Stimulated activated CD4-positive, alpha-beta T cell treated with anti-CD3 and anti-CD28 coated beads, Interleukin-2, amount 100 ng/mL, for 4 hours (primary cell): ENCODE measurements at places on chromosomes 5 and 9.

DNA sequence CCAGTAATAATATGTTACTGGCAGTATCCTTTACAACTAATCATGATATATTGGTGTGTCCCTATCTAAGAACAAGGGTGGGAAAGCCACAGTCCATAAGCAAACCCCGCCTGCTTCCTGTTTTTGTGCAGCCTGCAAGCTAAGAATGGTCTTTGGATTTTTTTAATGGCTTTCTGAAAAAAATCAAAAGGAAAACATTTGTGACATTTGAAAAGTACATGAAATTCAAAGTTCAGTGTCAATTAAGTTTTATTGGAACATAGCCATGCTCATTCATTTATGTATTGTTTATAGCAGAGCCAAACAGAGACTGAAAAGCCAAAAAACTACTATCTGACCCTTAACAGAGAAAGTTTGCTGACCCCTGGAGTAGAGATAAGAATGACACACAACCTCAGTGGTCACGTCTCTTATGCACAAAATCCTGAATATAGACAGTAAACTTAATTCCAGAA is 12.8 kb upstream of the TMEM245 start:
- no peak for DNase-seq

- DNase-seq, result no peak
These were observed 20.7 kb upstream of the C5orf47 start for GRCh38 chr5:173968154-173968797.

GRCh38 chr5:59661954-59662615 is 231.4 kb downstream of the PDE4D start:
- DNase-seq, result no peak

- no peak for DNase-seq
These were observed 51.5 kb upstream of the RNU6ATAC start for GRCh38 chr9:134215699-134216448.

DNA sequence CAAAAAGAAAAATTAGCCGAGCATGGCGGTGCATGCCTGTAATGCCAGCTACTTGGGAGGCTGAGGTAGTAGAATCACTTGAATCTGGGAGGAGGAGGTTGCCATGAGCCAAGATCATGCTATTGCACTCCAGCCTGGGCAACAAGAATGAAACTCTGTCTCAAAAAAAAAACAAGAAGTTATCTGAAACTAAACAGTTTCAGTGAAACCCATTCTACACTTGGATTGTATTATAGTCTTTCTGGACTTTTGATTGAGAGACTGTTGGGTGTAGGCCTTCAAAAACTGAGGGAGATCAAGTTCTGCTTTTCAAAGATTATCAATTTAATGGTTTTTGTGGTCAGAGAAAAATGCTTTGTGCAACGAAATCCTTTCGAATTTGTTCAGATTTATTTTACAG is 34.6 kb upstream of the SPINK5 start:
- no peak for DNase-seq

GRCh38 chr5:143525176-143525575 is 121.7 kb upstream of the NR3C1 start:
- DNase-seq, result no peak

DNA sequence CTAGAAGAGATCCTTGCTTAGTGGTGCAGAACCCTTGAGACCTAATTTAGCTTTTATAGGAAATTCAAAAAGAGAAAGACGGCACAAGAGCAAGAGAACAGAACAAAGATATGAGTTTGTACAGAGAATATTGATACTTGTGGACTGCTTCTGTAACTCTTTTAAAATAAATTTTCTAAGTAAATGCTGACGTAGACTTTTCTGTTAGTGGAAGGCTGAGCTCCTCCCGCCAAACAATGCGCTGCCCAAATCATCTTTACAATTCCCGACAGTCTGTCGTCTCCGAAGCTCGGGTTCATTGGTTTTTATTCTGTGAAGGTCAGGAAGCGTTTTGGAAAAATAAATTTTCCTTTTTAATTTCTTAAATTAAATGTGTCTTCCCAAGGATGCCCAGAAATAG is 22.3 kb downstream of the RORB start:
- no peak for DNase-seq

DNA sequence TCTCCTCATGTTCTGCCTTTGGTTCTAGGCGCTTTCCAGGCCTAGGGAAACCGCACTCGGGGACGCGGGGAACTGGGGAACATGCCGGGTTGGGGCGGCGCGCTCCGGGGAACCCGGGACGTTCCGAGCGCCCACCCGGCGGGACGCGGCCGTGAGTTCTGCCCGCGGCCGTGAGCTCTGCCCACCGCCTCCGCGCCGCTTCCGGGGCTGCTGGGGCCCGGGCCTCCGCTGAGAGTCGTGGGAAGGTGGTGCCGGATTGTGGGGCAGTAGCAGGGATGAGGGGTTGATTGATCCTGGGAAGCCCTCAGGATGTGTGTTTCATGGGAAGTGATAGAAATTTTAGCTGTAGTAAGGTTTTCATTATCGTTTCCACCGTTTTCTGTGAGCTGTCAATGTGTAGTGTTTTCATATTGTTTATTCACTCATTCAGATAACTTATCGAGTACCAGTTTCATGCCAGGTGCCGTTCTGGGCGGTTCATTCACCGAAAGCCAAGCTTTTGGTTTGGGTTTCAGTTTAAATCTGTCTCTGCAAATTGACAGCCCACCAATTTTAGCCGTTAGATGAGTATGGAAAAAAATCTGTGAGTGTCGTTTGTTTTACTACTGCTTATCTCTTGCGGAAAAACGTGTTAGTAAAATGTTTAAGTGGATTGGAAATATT is 657 bp downstream of the MTRR start:
- no peak for DNase-seq

- no peak for DNase-seq
These were observed 51.1 kb upstream of the LHFPL2 start for GRCh38 chr5:78699552-78700153.

DNA sequence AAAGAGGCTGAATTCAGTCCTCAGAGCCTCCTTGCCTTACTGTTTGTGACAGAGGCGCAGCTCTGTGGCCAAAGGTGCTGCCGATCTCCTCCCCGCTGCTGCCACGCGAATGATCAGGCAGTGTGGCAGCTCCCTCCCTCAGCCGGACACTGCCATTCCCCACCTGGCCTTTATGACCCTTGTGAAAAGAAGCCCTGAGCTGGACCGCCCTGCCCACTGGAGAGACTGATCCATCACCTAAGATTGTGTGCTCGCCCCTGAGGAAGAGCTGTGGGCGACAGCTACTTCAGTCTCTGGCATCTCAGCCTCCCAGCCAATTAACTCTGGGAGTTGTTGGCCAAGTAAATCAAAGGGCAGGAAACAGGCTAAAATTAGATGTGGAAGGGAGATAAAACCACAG is 90.9 kb downstream of the CARTPT start:
- DNase-seq, result no peak

DNA sequence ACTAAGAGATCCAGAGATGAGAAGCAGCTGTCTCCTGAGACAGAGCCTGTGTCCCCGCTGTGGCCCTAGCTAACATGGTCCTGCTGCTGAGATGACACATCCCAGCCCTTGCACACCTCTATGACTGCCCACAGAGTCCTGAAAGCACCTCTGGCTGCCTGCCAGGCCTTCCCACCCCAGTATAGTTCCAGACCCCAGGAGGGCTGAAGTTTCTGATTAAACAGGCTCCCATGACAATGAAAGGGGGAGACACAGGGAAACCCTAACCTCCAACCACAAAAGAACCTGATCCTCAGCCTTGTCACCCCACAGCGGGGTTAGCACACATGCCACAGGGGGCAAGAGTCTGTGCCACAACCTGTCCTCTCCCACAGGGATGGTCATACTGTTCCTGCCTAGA is 15.6 kb downstream of the CIZ1 start:
- no peak for DNase-seq

- no peak for DNase-seq
These were observed 8.9 kb downstream of the NLN start for GRCh38 chr5:65730910-65731309.

DNA sequence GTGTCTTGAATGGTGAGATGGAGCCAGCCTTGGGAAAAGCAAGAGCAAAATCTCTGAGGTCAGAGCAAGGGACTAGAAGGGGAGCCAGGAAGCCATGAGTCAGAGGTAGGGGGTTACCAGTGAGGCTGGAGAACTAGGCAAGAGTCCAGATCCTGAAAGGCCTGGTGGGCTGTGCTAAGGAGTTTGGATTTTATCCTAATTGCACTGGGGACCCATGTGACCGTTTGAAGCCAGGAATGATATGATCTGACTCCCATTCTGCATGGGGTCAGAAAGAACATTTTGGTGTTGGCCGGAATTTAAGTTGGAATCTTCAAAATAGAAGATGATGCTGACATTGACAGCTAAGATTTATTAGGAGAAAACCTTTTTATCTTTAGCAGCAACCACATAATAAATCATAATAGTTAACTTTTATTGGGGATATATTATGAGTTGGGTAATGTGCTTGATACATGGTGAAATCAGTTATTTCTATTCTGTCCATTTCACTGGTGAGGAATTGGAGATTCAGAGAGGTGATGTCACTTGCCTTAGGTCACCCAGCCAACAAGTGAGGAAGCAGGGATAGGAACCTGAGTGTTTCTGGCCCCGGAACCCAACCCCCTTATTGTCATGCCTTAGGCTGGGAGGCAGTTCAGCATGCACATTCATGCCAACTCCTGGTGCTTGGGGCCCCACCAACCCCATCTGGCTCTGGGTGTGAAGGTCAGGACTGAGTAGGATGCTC is 61.5 kb upstream of the RARS1 start:
- no peak for DNase-seq

DNA sequence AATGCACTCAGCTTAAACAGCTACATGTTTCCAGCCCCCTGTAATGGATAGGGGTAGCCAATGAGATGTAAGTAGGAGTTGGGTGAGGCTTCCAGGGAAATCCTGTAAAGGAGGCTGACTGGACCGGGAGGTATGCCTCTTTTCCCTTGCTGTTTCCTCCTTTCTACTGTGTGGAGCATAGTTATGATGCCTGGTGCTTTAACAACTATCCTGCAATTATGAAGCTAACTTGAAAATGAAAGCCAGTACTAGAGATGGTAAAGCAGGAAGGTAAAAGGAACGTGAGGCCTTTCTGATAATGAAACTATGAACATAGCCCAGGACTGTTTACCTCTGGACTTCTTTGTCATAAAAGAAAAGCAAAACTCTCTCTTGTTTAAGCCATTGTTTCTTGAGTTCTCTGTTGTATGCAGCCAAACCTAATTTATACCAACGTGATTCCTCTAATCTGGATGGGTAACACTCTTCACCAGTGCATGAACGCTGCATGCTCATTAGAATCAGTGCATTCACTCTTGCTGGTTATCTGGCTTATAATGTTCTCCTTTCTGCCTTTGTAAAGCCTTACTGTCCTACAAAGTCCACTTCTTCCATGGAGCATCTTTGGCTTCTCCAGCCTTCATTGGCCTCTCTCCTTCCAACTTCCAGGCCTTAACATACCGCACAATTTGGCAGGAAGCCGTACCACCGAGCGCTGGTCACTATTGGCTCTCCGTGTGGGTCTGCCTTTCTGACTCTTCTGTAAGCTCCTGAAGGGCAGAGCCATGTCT is 8.3 kb upstream of the ARHGEF28 start:
- no peak for DNase-seq

GRCh38 chr9:14089051-14089803 is 224.7 kb downstream of the NFIB start:
- DNase-seq, result no peak

DNA sequence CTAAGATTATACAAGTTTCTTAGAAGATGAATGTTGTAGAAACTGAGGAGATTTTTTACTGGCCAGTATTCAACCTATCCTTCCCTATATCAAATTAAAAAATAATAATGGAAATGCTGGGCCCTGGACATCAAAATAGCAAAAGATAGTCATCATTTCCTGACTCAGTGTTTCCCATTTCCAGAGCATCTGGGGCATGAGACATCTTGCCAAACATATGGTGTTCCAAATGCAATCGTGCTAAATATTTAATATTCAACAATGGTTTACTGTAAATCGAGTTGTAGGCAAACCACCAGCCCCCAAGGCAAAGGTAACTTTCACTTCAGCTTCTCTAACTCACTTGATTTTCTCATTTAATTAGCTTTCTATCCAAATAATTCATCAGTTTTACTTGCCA is 152.9 kb downstream of the FRMD3 start:
- no peak for DNase-seq

- no peak for DNase-seq
These were observed 132.2 kb downstream of the CDC42SE2 start for GRCh38 chr5:131396015-131396414.

- DNase-seq, result no peak
These were observed 480.9 kb upstream of the PAPPA start for GRCh38 chr9:115672477-115673316.

- DNase-seq, result no peak
These were observed 48.5 kb upstream of the RLN1 start for GRCh38 chr9:5388026-5388819.

GRCh38 chr5:4411664-4412063 is 728.5 kb upstream of the ADAMTS16 start:
- DNase-seq, result no peak

DNA sequence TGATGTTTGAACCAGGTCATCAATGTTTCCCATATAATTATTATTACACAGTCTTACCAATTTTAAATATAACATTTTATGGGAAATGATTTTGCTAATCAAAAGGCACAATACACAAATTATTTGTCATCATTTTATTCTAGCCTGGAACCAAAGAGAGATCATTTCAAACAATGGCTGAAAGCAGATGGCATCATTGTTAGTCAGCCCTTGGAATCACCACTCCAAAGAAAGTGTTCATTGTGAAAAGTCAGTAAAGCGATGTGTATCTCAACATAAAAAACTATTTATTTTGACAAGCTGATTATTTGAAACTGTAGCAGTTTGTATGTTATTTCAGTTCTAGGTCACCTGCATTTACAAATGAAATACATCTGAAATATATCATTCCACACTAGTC is 1068.7 kb downstream of the CDH12 start:
- no peak for DNase-seq

- DNase-seq, result no peak
These were observed 39.5 kb downstream of the SNCAIP start for GRCh38 chr5:122351416-122352157.

- DNase-seq, result peak; percentile 48
These were observed 18.1 kb downstream of the TCF7 start for GRCh38 chr5:134132372-134133187.

- no peak for DNase-seq
These were observed 69.3 kb upstream of the STC2 start for GRCh38 chr5:173397516-173397915.

GRCh38 chr9:79776581-79776980 is 204.8 kb downstream of the TLE4 start:
- no peak for DNase-seq
